ENCODE measurements at places on chromosomes 4 and X.

GRCh38 chr4:139210486-139210885 lies 33.5 kb upstream of the ELF2 start:
- no peak for DNase-seq

DNA sequence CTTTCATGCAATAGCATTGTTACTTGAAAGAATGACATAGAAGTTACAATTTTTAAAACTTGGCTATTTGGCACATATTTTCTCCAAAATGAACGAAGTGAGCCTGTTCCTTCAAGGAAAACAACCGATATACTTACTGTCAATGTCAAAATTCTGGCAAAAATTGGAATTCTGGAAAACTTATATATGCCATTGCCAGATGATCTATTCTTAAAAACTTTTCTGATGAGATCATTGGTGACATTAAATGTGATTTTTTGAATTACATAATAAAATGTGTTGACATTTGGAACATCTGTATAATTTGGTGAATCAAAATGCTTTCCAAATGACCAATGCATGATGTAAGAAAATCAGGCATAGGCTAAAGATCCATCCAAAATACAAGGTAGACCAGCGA lies 209.0 kb downstream of the SCFD2 start:
- no peak for DNase-seq

- no peak for DNase-seq
Measured at GRCh38 chr4:142331646-142332045, 514.5 kb downstream of the INPP4B start.

DNA sequence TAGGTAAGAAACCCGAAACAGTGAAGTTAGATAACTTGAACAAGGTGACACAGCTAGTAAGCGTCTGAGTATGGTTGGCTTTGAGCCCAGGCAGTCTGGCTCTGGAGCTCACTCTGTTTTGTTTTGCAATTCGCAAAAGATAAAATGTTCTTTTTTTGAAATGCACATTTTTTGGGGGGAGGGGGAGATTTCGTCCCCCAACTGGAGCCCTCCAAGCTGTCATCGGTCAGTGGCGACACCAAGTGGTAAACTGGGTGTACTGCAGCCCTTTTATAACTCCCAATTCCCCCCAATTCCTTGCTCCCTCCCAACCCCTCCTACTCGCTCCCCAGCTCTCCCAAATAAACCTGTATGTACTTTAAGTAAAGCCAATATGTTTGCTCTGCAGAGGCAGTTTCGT lies 2.8 kb upstream of the CLCN5 start:
- peak; percentile 12 for DNase-seq

DNA sequence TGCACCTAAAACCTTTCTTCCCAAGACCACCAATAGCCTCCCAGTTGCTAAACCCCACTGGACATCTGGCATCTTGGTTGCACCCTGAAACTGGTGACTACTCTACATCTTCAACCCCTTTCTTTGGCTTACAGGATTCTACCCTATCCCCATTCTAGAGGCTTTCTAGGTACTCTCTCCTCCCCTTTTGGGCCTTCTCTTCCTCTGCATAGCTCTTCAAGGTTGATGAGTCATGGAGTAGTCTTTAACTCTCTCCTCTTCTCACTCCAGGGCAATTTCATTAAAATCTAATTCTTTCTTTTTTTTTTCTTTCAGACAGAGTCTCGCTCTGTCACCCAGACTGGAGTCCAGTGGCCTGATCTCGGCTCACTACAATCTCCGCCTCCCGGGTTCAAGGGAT lies 16.8 kb downstream of the APOO start:
- DNase-seq: no peak

GRCh38 chrX:66030505-66031317 lies 9.2 kb downstream of the VSIG4 start:
- peak; percentile 6 for DNase-seq

DNA sequence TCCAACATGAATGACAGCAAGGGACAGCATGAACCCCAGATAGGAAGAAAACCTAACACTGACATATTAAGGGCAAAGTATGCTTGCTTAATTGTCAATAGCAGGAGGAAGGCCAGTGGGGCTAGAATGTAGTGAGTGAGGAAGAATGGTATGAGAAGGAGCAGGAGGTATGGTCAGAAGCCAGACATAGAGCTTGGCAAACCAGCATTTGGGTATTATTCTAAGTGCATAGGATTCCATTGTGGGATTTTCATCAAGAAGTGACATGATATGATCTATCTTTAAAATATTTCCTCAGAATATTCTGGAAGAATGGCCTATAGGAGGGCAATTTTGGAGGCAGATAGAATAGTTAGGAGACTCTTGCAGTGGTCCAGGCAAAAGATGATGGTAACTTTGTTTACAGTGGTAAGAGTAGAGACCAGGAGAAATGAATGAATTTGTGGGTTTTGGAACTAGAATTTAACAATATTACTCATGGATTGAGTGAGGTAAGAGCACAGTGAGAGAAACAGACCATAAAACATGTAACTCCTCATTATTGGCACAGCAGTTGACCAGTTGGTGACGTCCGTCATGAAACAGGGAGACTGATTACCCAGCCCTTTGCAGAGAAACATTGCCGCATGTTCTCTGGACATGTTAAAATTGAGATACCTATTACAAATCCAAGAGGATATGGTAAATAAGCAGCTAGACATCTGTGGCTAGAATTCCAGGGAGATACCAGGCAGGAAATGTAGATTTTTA lies 246.5 kb upstream of the HS3ST1 start:
- DNase-seq: no peak

DNA sequence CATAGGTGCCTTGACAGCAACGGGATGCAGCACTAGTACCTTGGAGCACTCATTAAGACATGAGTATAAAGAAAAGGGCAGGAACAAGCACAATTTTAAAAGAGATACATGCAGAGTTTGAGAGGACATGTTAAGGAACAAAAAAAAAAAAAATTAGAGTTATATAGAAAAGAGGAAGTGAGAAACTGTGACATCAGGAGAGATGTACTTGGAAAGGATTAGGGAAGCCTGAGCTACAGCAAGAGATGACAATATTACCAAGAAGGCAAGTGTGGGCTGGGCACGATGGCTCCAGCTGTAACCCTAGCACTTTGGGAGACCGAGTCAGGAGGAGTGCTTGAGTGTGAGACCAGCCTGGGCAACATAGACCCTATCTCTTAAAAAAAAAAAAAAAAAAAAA lies 37.4 kb downstream of the GPR143 start:
- DNase-seq: no peak

DNA sequence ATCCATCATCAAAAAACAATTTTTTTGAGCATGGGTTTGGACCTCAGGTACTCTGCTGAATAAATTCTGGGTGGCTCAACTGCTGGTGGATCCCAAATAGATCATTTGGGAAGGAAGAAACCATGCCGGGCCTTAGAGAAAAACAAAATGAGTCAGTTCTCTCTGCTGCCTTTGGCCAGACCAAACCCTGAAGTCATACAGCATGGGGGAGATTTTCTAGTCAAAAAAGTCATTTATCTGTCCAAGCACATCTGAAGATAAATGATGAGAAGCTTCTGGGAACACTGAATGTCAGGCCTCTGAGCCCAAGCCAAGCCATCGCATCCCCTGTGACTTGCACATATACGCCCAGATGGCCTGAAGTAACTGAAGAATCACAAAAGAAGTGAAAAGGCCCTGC lies 261.4 kb downstream of the DHX15 start:
- DNase-seq: no peak

GRCh38 chr4:58940167-58940566 lies 1830.0 kb upstream of the IGFBP7 start:
- DNase-seq: no peak

DNA sequence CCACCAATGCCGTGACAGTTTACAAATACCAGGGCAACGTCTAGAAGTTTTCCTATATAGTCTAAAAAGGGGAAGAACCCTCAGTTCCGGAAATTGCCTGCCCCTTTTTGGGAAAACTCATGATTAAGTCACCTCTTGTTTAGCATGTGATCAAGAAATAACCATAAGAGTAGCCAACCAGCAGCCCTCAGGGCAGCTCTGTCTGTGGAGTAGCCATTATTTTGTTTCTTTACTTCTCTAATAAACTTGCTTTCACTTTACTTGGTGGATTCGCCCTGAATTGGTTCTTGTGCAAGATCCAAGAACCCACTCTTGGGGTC lies 20.0 kb upstream of the HOPX start:
- no peak for DNase-seq

DNA sequence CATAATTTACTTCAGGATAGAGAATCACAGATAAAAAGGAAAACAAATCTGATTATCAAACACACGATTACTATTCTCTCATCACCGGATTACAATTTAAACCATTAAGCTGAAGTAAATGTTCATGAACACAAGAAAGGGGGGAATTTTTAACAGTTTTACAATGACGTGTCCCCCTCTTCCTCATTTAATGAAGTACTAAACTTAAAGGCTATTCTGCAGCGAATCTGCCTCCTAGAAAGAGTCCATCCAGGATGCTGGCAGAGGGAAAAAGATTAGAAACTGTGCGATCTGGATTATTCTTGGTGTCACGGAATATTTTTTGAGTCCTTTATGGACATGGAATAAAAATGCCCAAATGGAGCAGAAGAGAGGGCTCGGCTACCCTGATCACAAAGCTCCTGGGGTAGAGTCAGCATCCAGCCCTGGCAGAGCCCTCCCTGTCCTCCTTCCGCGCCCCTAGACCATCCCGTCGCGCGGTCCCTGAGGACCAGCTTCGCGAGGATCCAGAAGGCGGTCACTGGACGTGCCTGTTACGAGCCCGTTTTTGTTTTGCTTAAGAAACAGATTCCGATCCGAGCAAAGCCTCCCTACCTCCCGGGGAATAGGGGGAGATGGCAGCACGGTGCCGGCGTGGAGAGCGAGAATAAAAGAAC lies 1.2 kb downstream of the ELF2 start:
- no peak for DNase-seq

DNA sequence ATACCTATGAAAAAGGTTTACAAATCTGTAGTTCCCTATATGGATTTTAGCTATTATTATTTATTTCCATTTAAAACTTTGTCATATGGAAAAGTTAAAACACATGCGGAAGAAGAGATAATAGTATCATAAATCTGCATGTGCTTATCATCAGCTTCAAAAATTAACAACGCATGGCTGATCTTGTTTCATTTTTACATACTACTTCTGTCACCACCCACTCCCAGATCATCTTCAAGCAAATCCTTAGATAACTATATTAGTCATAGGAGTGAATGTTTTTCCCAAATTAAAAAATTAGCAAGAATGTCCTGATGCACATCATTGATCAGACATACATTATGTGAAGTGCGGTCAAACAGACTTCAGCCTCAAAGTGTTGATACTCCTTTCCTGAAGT lies 24.6 kb upstream of the MOB1B start:
- DNase-seq: no peak

GRCh38 chr4:94211861-94212260 lies 4.2 kb downstream of the SMARCAD1 start:
- no peak for DNase-seq

- peak; percentile 46 for DNase-seq
Measured at GRCh38 chrX:53445977-53446376, 11.8 kb upstream of the HSD17B10 start.

DNA sequence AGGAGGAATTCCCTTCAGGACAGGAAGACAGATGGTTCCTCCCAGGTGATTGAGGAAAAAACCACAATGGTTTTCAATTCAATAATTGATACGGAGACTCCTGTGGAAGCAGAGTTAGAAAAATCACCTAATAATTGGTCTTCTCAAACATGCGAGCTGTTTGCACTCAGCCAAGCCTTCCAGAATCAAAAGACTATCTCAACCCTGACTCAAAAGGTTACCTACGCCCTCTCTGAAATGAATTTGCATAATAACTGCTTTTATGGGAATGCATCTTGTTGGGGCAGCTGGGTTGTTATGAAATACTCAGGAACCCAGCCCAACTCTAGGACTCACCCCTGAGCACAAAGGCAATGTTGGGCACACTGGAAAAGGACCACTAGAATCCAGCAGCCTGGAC lies 66.9 kb upstream of the ARSJ start:
- no peak for DNase-seq

- DNase-seq: no peak
Measured at GRCh38 chr4:72112514-72113156, 80.8 kb downstream of the NPFFR2 start.

DNA sequence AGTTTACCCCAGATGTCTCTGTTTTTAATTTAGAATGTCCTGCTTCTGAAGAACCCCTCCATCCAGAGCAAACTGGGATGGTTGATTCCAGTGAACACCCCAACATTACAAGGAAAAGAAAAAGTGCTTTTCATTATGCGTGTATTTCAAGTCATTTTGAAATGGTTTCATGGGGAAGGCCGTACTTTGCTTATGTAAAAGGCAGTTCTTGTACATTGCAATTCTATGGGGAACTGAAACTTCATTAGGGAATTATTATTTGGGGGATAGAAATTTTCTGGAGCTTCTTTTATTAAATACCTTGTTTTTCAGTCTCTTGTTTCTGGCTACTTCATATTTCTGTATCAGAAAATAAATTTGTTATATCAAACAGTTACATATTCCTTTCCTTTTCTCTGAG lies 96.9 kb upstream of the ZNF518B start:
- DNase-seq: no peak

DNA sequence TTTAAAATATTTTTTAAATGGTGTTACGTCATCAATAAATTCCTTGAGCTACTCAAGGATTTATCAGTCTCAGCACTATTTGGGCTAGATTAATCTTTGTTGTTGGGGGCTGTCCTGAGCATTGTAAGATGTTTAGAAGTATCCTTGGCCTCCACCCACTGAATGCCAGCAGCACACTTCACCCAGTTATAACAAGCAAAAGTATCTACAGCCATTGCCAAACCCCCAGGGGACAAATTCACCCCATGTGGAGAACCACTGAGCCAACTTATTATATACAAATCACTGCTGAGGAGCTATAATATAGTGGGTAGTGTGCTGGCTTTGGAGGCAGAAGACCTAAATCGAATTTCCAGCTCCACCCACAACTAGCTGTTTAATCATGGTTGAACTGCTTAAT lies 58.3 kb downstream of the ATP10D start:
- DNase-seq: no peak

DNA sequence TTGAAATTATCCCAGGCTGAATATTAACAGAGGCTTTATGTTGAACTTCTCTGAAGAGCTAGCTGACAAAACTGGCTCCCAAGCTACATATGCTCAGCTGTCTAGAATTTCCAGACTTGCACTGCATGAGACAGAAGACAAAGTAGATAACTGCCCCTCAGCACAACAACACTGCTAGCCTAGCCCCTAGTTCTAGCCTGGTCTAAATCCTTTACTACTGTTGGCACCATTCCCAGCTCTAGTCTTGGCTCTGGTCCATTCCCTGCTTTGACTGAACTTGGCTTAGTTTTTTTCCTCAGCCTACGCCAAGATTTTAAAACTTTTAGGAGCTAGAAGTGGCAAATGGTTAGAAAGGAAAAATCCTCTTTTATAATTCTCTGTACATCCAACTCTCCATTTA lies 7.6 kb upstream of the OPHN1 start:
- no peak for DNase-seq

DNA sequence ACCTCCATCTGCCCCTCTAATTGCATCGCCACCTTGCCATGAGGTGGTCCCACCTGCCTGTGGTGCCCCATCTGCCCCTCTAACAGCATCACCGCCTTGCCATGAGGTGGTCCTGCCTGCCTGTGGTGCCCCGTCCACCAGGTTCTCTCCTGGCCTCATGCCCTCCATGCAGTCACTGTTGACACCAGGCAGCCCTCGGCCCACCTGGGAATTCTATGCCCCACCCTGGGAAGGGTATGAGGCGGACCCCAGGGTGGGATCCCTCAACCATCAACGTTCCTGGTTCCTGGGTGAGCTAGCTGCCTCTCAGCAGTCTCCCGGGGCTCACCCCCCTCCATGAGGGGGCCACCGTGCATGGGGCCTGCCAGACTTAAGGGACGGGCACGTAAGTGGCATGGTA lies 38.9 kb downstream of the ACOX3 start:
- DNase-seq: no peak

- no peak for DNase-seq
Measured at GRCh38 chr4:99104153-99104552, 15.6 kb upstream of the ADH5 start.

Measured in stimulated activated CD4-positive, alpha-beta T cell treated with anti-CD3 and anti-CD28 coated beads, Interleukin-4, amount 100 ng/mL, for 1 hour (primary cell).